ENCODE measurements at places on chromosomes 1 and 21. TPM values are rescaled to one million over a fixed set of nuclear protein-coding genes. Genes with fewer than 3 reads are reported as not detected.

Gene LENEP
- total RNA-seq: 1.9 TPM

Gene LCE2B
- not detected for total RNA-seq

Gene UBXN10
- 1.4 TPM for total RNA-seq

Gene SLAMF6
- not detected for total RNA-seq

GRCh38 chr1:232059726-232060374, 433.3 kb downstream of the DISC1 start:
- no peak for DNase-seq

DNA sequence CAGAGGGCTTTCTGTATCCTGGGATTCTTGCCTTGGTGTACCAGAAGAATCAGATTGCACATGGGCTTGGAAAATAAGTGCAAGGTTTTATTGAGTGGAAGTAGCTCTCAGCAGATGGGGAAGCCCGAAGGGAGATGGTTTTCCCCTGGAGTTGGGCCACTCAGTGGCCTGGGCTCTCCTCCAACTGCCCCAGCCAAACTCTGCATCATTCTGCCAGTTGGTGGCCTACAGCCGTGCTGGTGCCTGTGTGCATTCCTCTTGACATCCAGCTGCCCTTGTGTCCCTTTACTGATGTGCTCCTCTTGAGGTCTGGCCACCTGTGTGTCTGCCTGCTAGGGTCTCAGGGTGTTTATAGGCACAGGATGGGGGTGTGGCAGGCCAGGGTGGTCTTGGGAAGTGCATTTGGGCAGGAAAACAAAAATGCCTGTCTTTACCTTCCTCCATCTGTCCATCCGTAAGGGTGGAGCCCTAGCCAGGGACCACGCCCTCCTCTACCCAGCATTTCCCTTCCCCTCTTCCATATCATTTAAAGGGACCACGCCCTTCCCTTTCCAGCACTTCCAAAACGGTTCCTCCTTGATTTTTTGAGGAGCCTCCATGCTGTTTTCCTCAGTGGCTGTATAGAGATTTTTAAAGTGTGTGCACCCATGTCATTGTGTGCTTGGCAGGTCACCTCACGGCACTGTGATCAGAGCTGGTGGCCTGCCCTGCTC, 18.9 kb downstream of the SNAP47 start:
- DNase-seq: no peak

Gene SPRR2E
- not detected for total RNA-seq

DNA sequence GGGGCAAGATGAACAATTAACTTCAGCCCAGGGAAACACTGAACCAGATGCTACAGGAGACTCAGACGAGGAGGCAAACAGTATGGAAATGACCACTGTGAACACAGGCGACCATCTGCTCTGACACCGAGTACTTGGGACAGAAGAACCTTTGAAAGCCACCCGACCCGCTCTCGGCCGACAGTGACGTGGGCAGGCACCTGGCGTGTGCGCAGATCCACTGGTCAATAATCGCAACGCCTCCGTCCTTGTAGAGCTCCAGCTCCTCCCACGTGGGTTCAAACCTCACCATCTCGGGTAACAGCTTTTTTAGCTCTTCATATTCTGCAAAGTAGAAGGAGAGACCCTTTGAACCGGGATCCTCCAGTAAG, 20.3 kb downstream of the POFUT2 start:
- DNase-seq: no peak

- no peak for DNase-seq
These were observed 55.6 kb downstream of the COQ8A start for GRCh38 chr1:226995365-226996332.

GRCh38 chr1:41486371-41487125, 2.1 kb upstream of the EDN2 start:
- peak; percentile 33 for DNase-seq

GRCh38 chr1:227893300-227893948, 54.3 kb downstream of the WNT9A start:
- peak; percentile 1 for DNase-seq

DNA sequence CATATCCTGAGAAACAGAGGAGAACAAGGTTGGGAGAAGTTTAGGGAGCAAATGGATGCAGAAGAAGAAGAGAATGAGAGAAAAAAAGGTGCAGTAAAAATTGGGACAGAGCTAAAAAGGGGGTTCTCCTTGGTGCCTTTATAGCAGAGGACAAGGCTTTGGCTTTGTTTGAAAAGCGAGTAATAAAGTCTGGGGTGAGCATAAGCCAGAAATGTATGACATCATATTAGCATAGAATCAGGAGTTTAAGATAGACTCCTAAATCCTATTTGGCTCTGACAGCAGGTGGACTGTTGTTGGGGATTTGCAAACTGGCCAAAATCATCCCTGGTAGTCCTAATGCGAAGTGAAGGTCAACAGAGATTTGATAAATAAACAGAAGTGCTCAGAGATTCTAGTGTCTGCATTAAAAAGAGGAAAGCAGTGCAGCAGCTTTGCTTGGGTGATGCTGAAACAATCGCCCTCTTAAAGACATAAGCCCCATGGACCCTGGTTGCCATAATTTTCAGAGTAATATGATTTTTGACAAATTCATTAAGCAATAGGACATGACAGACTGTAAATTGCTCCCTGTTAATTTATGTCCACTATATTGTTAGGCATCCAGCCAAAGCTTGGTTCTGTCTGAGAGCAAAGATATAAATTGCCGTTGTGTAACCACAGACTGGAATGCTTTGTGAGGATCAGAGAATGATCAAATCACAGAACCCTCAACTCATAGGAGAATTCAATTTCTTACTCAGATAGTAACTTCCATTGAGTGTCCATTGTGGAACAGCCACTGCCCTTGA, 385.0 kb upstream of the NFIA start:
- no peak for DNase-seq

GRCh38 chr1:61979729-61980128, 214.9 kb upstream of the L1TD1 start:
- no peak for DNase-seq

Gene TSSK3
- 2.2 TPM for total RNA-seq

Gene KCNJ9
- 0.11 TPM for total RNA-seq

DNA sequence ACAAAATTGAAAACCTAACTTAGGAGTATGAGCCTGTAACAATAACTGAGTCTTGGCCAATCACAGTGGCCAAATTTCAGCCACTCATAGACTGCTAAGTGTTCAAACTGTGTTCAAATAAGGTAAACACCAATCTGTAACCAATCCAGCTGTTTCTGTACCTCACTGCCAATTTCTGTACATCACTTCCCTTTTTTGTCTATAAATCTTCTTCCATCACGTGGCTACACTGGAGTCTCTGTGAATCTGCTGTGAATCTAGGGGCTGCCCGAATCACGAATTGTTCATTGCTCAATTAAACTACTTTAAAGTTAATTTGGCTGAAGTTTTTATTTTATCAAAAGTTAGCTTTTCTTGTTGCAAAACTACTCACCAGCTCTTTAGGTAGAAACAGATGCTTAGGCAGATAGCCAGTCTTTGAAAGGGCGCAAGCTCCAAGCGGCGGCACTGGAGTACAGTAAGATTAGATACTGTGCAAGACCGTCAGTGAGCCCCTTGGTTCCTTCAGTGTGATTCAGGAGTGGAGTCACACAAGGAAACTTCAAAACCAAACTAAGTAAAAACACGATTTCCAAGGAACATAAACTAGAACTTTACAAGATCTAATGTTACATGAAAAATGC, 43.2 kb upstream of the ADGRL2 start:
- DNase-seq: no peak

- no peak for DNase-seq
These were observed 27.0 kb downstream of the C1orf216 start for GRCh38 chr1:35691571-35692220.

DNA sequence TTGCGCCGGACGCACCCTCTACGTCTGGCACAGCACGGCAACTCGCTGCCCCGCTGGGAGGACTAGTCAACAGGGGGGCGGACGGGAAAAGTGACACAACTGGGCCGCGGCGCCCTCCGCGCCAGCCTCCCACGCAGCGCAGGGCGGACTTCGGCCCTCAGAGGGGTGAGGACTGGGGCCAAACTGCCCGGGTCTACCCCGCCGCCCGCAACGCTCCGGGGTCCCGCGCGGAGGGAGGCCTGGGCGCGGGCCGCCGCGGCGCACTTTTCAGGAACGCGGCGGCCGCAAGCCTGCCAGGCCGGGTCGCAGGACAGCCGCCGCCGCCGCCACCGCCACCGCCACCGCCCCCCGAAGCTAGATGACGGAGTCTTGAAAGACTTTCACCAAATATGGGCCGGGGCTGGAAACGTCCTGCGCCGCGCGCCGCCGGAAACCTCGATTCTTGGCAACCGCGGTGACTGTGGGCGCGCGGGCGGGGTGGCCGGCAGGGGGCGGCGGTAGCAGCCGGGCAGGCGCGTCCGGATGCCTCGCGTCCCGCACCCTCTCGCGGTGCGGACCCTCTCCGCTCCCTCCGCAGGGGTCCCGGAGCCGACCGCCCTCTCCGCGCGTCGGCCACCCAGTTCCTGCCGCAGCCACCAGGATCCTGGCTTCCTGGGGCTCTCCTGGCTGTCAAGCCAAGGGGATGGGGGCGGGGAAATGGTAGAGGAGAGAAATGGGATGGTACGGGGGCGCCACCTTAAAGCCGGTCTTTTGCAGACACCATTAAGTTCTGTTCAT, 3.7 kb upstream of the CCN1 start:
- peak; percentile 85 for DNase-seq

DNA sequence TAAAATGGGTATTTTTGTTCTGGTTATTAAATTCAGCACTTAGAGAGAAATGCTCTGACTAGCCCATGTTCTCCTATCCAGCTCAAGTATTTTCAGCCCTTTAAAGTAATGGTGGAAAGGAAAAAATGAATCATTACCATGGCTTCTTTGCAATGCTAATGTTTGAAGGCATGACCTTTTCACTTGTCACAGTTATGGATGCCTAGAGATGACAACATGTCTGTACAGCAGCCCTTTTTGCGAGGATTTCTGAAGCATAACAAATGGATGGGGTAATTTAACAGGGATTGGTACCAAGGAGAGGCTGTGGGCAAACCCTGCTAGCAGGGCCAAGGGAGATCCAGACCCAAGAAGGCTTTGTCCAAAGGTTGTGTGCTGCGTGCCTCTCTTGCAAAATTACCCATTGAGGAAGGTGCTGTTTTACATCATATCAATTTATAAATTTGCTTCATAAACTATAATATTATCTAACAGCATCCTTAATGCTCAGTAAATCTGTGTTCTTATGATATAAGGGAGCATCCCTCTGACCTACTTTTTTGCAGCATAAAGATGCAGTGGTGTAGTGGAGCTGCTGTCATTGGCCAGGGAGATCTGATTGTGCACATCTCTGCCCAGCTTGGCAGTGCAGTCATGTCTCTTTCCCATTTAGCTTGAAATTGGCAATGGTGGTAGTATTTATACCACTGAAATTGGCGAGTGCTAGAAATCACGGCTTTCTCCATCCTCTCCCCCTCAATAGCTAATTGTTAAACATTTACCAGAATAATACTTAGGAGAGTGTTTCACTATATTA, 327.1 kb downstream of the PCP4 start:
- DNase-seq: no peak

DNA sequence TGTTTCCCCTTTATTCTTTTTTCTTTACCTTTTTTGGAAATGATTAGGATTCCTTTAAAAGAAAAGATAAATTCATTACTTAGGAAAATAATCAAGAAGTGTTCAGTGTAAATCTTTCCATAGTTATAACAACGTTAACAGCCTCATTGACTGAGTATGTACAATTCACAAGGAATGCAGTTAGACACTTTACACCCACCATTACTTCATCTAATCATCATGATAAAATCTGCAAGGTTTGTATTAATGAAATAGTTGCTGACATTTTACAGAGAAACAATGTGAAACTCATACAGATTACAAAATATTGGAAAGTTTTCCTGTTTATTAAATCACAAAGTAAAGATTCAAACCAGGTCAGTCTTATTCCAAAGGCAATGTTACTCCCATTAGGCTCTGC, 59.3 kb upstream of the NEGR1 start:
- no peak for DNase-seq

Gene LCE6A
- not detected for total RNA-seq

- no peak for DNase-seq
These were observed 23.8 kb downstream of the IFNGR2 start for GRCh38 chr21:33427051-33427450.

Gene FMOD
- total RNA-seq: 0.35 TPM

DNA sequence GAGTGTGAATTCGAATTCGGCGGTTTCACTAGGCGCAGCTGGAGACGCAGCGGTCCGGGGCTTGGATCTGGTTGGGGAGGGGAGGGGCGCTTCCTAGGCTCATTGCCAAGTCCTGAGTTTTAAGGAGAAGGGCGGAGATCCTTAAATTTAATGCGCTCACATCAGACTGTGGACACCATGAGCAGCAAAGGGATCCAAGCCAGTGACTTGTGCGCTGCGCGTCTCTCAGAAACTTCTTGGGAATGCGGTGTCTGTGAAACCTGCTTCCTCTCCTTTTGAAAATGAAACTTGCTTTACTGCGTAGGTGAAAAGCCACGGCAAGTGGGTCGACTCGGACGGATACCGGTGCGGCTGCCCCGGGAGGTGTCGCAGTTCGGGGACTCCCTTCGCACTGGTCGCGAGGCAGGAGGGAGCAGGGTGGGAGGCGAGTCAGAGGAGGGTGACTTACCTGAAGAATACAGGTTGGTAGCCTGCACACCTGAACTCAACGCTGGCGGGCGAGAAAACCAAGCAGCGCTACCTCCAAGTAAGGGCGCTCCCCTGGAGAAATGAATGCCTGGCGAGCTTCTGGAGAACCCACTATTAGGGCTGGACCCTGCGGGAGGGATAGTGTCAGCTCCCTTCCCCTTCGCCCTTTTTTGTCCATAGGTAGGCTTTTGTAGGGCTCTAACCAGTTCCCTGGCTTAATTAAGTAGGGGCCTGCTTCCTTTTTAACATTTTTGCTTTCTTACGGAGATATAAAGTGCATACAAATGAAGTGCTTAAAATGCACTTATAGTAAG, 992 bp downstream of the TENT5C start:
- DNase-seq: no peak

- DNase-seq: no peak
These were observed 201.2 kb downstream of the KCTD3 start for GRCh38 chr1:215768303-215768702.

Gene CHRM3
- 2.7 TPM for total RNA-seq

DNA sequence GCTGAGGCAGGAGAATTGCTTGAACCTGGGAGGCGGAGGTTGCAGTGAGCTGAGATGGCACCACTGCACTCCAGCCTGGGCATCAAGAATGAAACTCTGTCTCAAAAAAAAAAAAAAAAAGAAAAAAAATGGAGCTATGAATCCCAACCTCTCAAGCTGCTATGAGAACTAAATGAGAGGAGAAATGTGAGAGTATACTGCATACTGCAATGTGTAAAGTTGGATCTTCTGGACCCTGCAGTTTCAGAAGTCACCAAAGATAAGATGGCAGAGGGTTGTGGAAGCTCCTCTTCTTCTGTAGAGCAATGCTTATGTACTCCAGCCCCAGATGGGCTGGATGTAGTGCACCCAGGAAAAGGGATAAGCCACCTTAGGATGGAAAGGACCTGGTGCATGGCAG, 55.6 kb downstream of the PLXNA2 start:
- no peak for DNase-seq

DNA sequence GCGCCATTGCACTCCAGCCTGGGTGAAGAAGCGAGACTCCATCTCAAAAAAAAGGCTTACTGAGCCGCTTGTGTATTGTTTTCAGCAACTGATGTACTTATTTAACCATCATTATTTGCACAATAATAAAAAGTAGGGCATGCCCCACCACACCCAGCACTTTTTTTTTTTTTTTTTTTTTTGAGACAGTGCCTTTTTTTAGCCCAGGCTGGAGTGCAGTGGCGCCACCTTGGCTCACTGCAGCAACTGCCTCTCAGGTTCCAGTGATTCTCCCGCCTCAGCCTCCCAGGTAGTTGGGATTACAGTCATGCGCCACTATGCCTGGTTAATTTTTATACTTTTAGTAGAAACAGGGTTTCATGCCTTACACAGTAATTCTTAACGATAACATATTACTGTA, 12.2 kb upstream of the TRNAU1AP start:
- no peak for DNase-seq

Gene CDCP2
- total RNA-seq: not detected

Measured in neural crest cell (in vitro differentiated cells).